Uterus (tissue), 4 donors: ENCODE measurements at places on chromosomes 7 and 10. TPM values are rescaled to one million over a fixed set of nuclear protein-coding genes. Genes with fewer than 3 reads are reported as not detected.

GRCh38 chr7:42939457-42940240 lies 7.5 kb downstream of the MRPL32 start:
- no peak for DNase-seq

ZSCAN21 gene
- total RNA-seq, result 5.0 TPM

GARIN1A gene
- 0.35 TPM for total RNA-seq

DNA sequence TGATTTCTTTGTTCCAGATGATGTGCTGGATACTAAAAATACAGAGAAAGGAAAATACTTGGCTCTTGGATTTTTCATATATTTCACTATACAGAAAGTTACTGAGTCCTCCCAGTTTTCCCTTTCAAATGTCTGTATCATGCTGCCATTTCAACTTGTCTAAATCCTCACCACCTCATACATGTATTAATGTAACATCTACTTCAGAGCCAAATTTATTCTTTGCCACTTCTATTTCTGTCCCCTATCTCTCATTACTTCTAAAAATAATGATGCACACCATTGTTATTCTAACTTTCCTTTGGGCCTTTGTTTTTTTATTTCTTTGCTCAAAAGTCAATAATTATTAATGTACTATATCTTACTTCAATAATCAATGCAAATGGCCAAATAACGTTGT lies 312.2 kb downstream of the MAGI2 start:
- DNase-seq, result no peak

GRCh38 chr7:21172800-21173199 lies 255.1 kb upstream of the SP4 start:
- DNase-seq, result no peak

INSIG1 gene
- 46.6 TPM for total RNA-seq

GRCh38 chr10:7192831-7193361 lies 217.9 kb downstream of the SFMBT2 start:
- DNase-seq, result no peak

DNA sequence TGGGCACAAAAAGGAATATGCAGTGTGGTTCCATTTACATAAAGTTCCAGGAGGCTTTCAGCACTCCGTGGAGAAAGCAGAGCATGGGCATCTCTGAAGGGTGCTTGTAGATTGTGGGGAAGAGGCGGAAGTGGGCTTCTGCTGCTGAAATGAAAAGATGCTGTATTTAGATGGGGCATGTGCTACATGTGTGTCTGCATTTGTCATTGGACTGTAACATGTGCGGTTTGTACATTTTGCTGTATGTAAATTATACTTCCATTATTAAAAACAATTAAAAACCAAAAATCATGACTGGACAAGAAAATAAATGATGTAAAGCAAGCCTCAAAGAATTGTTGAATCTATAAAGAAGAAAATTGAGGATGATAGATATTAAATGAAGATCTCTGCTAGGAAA lies 334.0 kb downstream of the WDR37 start:
- DNase-seq, result no peak

GRCh38 chr10:131277969-131278368 lies 33.6 kb downstream of the TCERG1L start:
- no peak for DNase-seq

GRCh38 chr7:157372300-157373232 lies 35.8 kb downstream of the DNAJB6 start:
- no peak for DNase-seq

- no peak for DNase-seq
Observed at GRCh38 chr10:61921143-61921542, 19.6 kb downstream of the ARID5B start.

- DNase-seq, result no peak
Observed at GRCh38 chr7:142793156-142793555, 22.4 kb downstream of the PRSS2 start.

VSTM4 gene
- total RNA-seq, result 13.6 TPM

- DNase-seq, result no peak
Observed at GRCh38 chr10:101840102-101840684, 3.4 kb downstream of the KCNIP2 start.

DNA sequence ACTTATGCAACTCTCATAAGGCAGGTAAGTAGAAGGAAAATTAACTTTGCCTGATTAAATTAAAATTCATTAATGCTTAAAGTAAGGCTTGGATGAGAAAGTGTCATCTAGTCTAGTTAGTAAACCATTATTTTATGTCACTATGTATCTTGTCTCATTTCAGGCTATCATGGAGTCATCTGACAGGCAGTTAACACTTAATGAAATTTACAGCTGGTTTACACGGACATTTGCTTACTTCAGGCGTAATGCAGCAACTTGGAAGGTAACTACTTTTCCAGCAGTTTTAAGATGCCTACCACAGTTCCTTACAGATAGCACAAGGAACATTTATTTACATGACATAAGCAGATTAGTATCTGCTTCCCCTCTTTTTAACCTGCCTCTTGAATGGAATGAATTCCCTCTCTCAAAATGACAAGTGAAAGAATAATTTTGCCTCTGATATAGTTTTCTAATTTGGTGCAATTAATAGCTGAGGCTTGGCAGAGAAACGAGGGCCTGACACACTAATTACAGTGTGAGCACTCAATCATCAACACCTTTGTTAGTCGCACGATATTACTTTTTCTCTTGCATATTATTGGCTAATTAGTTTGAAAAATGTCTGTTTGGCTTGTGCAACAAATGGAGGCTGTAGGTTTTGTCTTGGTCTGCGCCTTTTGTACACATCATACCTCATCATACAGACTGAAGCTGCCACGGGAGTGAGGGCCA lies 245.0 kb downstream of the FOXP2 start:
- DNase-seq, result no peak
